ENCODE measurements at places on chromosomes 1 and 21. TPM values are rescaled to one million over a fixed set of nuclear protein-coding genes. Genes with fewer than 3 reads are reported as not detected.

The FCRL5 gene
- not detected for total RNA-seq

The SPRR4 gene
- not detected for total RNA-seq

The SPATA45 gene
- total RNA-seq: not detected

GRCh38 chr1:238608144-238608543, 717.4 kb upstream of the ZP4 start:
- no peak for DNase-seq

The PGM1 gene
- total RNA-seq: 57.6 TPM

DNA sequence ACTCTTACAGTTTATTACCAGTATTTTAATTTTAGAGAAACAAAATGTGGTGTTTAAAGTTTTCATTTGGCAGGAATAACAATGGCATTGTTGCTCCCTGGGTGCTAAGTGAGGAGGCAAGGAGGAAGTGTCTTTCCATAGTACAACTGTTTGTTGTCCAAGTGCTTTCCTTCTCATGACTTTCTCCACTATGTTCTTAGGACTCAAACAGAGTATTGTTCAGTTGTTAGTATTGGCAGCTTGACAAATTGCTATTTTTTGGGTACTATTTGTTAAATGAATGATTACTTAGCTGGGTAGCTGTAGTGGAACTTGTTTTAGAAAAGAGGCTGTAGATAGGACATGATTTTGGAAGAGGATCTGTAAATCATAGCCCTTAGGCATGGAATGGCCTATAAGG, 7.5 kb downstream of the OTUD3 start:
- no peak for DNase-seq

DNA sequence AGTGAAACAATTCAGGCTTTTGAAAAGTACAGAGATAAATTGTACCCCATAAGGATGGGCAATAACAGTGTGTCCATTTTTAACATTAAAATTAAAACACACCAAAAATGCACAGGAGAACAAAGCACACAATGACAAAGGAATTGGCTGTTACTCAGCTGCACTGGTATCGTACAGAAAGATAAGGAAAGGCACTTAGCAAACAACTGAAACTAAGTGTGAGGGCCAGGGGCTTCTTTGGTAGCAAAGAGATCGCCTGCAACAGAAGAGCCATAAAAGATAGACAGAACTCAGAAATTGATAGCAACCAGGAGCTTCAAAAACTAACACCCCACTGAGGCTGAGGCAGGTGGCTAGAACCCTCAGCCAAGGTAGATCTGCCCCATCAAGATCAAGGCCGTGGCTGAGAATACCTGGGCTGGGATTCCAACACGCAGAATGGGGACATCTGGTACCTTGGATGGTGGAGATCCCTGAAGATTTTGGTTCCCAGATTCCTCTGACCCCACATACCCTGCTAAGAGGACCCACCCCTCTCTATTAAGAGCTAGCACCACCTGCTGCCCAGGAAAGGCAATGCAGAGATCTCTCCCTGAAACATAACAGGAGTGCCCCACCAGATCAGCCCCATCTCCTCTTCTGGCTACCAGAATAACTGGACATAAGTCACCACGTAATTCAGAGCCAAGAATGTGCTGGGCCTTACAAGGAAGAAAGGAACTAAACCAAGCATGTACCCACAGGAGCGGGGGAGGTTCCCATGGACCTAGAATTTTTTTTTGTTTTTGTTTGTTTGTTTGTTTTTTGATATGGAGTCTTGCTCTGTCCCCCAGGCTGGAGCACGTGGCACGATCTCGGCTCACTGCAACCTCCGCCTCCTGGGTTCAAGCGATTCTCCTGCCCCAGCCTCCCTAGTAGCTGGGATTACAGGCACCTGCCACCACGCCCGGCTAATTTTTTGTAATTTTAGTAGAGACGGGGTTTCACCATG, 16.2 kb downstream of the PLEKHO1 start:
- DNase-seq: peak; percentile 26

GRCh38 chr1:174007851-174008250, 14.3 kb downstream of the RC3H1 start:
- peak; percentile 14 for DNase-seq

The GCSAML gene
- not detected for total RNA-seq

The OR2T2 gene
- total RNA-seq: not detected

The MAP1LC3C gene
- total RNA-seq: not detected

The TRIM17 gene
- total RNA-seq: not detected

DNA sequence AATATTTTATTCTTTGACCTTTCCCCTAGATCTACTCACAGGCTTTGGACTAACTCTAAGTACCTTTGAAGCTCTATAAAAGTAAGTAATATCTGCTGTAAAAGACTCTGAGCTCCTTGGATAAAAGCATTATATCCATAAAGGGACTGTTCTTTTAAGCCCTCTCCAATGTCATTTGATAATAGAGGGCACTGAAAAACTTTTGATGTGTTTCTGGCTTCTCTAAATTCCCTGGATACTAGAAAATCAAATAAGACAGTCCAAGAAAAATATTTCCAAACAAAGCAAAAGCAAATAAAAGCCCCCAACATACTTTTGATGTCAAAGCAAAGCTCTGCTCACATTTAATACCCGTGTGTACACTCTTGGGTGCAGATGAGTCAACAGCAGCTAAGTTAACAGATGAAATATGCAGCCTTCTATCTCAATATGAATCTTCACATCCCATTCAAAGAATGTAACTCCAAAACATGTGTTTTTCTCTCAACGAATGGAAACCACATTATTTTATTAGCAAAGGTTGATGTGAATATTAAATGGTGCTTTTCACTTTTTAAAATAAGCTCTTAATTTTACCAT, 230.3 kb downstream of the CENPF start:
- no peak for DNase-seq

- no peak for DNase-seq
These were observed 318 bp downstream of the ALDH4A1 start for GRCh38 chr1:18901952-18902522.

The NPPA gene
- total RNA-seq: not detected

DNA sequence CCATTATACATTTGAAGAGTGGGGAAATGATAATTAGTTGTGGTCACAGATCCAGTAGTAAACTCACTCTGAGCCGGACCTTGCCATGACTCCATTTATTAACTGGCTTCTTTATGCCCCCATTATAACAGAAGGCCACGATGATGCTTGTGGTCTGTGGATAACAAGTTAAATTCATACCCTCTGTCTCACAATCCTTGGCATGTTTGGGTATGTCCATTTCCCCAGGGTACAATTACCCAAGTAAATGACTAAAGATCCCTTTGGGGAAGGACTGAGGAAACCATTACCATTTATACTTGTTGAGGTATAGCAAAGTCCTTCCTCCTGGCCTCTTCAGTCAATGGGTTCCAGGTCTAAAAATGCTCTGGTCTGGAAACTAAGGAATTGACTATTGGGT, 7.3 kb upstream of the USP1 start:
- DNase-seq: no peak

GRCh38 chr1:106173101-106173500, 883.4 kb upstream of the PRMT6 start:
- no peak for DNase-seq

The PHLDA3 gene
- 199 TPM for total RNA-seq

The SEMA6C gene
- not detected for total RNA-seq

GRCh38 chr1:155026588-155026987, 7.0 kb downstream of the DCST2 start:
- no peak for DNase-seq

GRCh38 chr1:234371414-234371813, 1.8 kb upstream of the COA6 start:
- no peak for DNase-seq

DNA sequence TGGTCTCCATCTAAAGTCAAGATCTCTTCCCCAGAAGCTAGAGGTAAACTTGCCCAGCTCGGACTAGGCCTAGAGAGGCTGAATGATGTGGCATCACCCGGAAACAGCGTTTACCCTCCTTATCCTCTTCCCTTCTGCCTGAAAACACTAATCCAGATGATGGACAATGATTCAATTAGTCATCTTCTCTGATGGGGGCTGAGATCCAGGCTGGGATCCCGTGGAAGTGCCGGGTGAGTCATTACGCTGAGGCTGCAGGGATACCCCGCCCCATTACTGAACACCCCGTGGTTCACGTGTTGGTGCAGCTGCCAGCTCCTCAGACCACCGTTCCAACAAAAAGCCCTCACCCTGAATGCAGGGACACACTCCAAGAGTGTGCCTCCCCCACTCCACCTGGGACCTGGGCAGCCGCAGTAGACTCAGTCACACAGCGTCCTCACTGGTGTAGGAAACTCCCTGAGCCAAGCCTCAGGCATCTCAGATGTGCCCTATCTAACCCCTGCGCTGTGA, 2.0 kb downstream of the S100A6 start:
- DNase-seq: peak; percentile 93

- peak; percentile 99 for DNase-seq
These were observed 53.4 kb upstream of the IFFO2 start for GRCh38 chr1:19009882-19010321.

Measured in Caki2 (cell line).